ENCODE measurements at places on chromosomes 2 and 18.

DNA sequence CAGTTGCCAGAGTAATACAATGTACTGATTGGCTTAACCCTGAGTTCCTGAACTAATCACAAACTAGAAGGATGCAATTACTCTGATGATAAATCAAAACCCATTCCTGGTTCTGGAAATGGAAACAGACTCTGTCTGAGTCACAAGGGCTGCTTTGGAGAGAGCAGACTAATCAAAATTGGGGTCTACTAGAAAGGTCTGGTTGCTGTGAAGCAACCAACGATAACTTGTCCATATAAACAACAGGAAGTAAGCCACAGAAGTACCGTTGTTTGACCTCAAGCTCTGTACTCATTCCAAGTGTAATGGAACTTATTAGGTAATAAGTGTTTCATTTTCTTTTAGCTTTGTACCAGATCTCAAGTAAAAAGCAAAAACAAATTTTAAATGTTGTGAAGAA lies 49.7 kb downstream of the RASGRP3 start:
- no peak for DNase-seq

DNA sequence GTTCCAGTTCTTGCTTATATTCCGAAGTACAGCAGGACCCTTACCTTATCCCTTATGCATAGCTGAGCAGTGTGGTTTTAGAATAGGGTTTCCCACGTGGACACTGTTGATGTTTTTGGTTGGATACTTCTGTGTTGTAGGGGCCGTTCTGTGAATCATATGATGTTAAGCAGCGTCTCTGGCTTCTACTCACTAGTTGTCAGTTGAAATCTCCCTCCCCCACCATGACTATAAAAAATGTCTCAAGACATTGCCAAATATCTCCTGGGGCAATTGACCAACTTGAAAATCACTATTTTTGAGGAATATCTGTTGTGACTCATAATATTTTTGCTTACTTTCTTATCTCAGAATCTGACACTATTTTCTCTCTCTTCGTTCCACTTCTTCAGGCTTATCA lies 713.7 kb downstream of the TSN start:
- DNase-seq = no peak

GRCh38 chr2:229852565-229852964 lies 69.2 kb downstream of the TRIP12 start:
- DNase-seq = peak; percentile 33

GRCh38 chr2:56801770-56802169 lies 618.0 kb downstream of the CCDC85A start:
- DNase-seq = no peak

DNA sequence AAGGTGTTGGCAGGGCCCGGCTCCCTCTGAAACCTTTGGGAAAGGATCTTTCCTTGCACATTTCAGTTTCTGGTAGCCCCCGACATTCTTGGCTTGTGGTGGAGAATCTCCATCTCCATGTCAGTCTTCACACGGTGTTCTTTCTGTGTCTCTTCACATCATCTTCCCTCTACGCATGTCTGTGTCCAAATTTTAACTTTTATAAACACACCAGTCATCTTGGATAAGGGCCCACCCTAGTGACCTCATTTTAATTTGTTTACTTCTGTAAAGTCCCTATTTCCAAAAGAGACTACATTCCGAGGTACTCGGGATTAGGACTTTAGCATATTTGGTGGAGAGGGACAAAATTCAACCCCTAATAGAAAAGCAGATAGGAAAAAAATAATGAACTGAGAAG lies 138.4 kb downstream of the GALNT3 start:
- DNase-seq = no peak

GRCh38 chr18:22378672-22379282 lies 38.9 kb downstream of the CTAGE1 start:
- DNase-seq = no peak

- DNase-seq = no peak
Measured at GRCh38 chr18:40215979-40216378, 1739.1 kb upstream of the PIK3C3 start.

DNA sequence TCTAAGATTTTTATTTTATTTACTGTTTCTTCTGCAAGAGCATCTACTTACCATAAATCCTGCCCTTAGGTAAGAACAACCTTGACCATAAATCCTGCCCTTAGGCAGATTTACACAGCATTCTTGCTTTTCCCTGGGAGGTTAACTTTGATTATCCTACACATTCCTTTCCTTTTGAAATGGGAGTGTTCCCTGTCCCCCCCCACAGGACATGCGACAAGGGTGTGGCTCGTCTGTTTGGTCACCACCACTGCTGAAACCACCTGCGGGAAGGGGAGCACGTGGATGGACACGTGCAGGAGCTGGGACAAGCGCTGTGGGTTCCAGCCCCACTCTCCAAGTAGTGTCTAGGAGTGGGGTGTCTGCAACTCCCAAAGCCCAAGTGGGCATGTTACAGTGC lies 239.3 kb upstream of the SP5 start:
- no peak for DNase-seq

DNA sequence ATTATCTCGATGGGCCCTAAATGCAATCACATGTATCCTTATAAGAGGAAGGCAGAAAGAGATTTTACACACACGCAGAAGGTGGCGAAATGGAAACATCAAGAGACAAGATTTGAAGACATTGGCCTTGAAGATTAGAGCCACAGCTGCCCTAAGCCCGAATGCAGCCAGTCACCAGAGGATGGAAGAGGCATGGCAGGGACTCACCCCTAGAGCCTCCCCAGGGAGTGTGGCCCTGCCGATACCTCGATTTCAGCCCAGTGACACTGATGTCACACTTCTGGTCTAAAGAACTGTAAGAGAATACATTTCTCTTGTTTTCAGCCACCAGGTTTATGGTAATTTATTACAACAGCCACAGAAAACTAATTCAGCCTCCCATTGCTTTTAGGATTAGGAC lies 17.4 kb downstream of the TTC39C start:
- no peak for DNase-seq

DNA sequence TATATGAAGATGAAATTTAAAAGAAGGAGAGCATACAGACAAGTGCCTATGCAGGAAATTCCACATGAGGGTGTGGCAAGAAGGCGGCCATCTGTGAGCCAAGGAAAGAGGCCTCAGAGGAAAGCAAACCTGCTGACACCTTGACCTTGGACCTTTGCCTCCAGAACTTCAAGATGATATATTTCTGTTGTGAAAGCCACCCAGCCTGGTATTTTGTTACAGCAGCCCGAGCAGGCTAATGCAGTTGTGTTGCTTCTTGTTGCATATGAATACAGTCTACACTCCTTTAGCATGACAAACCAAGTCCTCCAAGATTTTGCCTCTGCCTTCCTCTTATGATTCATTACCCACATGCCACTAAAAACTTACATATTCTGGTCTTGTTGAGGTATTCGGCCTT lies 374.8 kb upstream of the TRIB2 start:
- DNase-seq = no peak

- DNase-seq = no peak
Measured at GRCh38 chr2:205259121-205259520, 423.2 kb upstream of the NRP2 start.

GRCh38 chr2:215984661-215985060 lies 28.7 kb downstream of the MREG start:
- no peak for DNase-seq

- DNase-seq = no peak
Measured at GRCh38 chr2:23412556-23413155, 27.7 kb downstream of the KLHL29 start.

- DNase-seq = peak; percentile 39
Measured at GRCh38 chr2:205660521-205661124, 21.7 kb upstream of the NRP2 start.

DNA sequence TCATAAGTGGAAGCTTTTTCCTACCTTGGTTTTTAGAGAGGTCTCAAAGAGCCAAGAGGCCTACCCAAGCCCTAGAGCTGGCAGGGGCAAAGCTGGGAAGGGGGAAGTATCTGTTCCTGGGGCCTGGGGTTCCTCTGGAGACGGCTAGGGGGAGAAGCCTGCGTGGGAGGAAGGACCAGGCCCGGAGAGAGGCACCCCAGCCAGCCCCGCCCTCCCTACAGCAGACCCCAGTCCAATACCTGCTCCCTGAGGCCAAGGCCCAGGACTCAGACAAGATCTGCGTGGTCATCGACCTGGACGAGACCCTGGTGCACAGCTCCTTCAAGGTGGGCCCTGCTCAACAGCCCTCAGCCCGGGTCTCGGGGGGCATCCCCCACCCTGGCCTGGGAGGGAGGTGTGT lies 2.2 kb downstream of the CTDSP1 start:
- DNase-seq = no peak

DNA sequence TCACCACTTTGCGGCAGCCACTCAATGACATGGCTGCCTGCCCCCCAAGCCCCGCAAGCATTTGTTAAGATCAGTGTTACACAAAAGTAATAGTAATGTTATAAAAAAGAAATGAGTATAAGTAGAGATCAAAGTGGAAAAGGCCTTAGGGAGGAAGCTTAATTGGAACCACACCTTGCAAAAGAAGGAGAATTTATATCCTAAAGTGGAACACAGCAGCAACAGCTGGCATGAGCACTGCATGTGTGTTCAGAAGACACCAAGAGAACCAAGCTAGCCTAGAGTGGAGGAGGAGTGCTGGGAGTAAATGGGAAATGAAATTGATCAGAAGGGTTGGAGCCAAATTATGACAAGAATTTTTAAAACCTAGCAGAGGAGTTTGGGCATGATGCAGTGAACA lies 73.1 kb upstream of the STK17B start:
- DNase-seq = no peak

DNA sequence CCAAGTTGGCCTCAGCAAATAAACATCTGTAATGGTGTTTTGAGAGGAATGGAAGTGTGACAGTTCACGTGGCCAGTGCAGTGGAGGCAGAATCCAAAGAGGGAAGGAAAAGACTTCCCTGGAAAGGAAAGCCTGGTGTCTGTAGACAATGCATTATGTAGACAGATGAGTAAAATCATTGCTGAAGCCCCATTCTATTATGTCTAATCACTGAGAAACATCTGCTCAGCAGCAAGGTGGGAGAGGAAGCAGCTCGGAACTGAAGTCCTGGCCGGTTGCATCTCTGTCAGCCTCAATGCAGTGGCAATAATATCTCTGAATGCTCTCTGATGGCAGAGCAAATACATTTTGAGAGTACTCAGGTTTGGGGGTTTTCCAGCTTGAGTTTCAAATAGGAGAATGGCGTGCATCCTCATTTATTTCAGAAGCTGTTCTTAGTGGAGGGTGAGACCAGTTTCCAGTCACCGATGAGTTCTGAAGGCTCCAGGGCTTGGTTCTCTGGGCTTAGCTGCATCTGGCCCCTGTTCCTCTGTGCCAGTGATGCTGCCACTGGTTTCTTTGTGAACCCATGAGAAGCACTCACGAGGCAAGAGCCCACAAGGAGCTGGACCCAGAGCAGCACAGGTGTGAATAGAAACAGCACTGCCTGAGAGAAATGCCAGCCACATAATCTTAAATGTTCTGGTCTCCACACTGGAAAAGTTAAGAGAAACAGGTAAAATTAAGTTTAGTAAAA lies 63.3 kb downstream of the RPIA start:
- DNase-seq = no peak

- no peak for DNase-seq
Measured at GRCh38 chr2:234715671-234716250, 218.9 kb upstream of the ARL4C start.

GRCh38 chr2:12702168-12703121 lies 14.3 kb upstream of the TRIB2 start:
- no peak for DNase-seq

DNA sequence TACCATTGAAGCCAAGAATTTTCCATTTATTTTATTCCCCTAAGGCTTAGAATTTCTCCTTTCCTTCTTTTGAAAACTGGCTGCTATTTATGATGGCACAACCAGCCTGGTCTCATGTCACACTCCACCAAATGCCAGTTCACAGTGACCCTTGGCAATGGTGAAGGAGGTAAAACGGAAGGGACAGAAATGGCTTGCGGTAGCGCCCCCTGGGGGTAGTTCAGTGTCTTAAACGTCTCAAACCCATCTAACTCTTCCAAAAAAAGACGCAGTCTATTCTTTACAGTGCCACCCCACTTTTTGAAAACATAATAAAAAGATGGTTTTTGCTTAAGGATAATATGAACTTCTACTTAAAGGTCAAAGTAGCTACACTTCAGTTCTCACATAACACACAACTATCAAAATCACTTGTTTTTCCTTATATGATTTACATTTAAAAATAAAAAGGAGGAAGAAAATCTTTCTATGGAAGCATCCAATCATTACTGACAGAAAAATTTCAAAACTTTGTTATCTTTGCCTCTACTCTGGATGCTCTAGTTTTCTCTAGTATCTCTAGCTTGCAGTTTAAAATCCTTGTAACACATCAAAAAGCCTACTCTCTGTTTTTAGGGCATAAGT lies 28.0 kb downstream of the PNO1 start:
- peak; percentile 42 for DNase-seq

DNA sequence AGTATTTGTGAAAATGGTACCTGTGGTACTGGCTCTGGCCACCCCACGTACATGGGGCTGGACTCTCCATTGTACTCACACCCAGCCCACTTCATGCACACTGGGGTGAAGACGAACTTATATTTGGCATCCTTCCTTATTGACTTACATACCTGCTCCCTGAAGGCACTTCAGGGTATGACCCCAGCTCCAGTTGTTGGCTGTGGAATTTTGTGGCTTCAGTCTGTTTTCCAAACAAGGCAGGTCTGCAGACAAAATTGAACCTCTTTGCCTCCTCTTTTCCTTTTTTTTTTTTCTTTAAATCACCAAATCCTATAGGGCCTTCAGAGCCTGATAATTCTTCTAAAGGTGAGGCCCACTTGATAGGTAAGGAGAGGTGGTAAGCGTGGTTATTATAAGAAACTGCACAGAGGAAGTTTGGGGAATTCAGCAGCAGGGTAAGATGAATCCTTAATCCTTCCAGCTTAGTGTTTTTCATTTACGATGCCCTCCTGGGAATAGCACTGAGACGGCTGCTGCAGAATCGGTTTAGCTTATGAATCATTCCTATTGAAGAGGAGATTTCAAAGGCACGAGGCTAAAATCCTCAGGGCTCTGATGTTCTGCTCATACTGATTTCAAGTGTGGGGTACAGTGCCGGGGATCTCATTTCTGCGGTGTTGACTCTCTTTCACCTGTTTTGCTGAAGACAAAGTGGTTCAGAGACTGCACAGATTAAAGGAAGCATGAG lies 55.2 kb downstream of the KIF5C start:
- DNase-seq = no peak

DNA sequence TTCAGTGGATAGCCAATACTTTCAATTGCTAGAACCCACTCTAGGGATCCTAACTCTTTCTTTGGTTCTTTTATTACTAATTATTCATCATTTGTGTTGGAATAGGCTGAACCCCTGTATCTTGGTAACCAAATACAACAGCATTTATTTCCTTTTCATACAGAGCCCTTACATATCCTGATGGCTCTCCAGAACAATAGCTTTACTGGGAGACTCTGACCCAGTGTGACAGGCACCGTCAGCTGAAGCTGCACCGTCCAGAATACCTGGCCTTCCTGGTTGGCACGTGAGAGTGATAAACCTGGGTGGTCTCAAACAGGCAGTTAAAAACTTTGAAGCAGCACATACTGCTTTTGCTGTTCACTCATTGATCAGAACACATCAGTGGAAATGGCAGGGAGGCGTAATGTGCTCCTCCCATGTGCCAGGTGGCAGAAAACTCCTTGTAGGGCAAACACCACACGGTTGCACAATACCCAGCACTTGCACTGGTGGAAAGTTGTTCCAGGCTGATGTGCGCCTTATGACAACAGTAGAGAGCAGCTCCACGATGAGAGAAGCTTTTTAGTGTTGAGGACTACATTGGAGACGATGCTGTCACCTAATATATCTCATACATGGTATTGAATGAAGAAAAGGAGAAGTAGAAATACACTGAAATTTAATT lies 456.2 kb downstream of the PARD3B start:
- DNase-seq = no peak

- DNase-seq = no peak
Measured at GRCh38 chr18:32300914-32301313, 111.1 kb downstream of the MEP1B start.

GRCh38 chr2:50018292-50018691 lies 864.0 kb upstream of the FSHR start:
- DNase-seq = no peak
